Caki2 (cell line): ENCODE measurements at places on chromosomes 13 and 19. TPM values are rescaled to one million over a fixed set of nuclear protein-coding genes. Genes with fewer than 3 reads are reported as not detected.

ADGRL1 gene
- 2.4 and 4.1 TPM in 2 replicates for total RNA-seq

NLRP12 gene
- total RNA-seq, result not detected in 2 replicates

GRCh38 chr19:50928831-50929230 lies 17.6 kb upstream of the KLK4 start:
- DNase-seq, result no peak

- no peak for DNase-seq
Observed at GRCh38 chr19:23509686-23510450, 114.6 kb upstream of the ZNF91 start.

ZNF723 gene
- total RNA-seq, result not detected in 2 replicates

DNA sequence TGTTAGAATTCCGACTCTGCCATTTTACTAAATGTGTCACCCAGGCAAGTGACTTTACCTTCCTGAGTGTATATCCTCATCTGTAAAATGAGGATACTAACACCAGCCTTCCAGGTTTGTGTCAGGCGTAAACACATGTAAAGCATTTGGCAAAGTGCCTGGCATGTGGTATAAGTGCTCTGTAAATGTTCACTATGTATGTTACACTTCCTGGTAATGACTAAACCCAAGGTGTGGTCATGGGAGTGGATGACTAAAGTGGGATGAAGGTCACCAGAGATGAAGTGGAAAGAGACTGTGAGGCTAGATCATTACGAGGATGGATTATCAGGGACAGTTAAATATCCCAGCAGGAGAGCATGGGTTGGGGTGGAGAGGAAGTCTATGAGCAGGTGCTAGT lies 25.6 kb downstream of the DEDD2 start:
- DNase-seq, result peak; percentile 91

DNA sequence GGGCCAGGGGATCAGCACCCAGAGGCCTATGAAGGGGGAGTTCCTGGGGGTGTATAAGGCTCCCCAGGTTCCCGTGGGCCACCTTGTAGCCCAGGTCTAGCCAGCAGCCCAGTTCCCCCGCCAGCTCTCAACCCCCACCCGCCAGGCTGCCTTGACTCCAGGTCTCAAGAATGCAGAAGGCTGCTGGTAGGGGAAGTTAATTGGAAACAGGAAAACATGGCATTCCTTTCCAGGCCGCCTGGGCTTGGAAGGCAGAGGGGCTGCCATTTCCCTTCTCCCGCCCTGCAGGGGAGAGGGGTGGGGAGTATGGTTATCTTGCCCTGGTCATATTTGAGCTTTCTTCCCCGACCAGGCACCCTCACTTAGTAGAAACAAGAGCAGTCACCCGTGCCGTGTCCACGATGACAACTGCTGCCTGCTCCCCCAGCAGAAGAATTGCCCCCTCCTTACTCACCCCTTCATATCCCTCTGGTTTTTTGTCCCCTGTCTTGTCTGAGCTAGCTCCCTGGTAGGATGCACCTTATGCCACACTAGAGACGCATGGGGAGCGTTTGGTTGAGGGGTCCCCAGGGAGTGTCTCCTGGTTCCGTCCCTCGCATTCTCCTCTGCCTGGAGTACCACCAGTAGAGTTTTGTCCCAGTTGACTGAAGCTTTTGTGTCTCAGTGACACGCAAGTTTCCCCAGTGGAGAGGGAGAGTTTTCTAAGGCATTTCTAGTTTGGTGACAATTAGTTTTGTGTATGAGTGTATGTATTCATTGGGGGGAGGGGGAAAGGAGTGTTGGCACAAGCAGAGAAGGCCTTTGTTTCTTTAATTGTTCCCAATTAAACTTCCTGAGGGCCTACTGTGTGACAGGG lies 4.5 kb downstream of the BICRA start:
- peak; percentile 27 for DNase-seq

DNA sequence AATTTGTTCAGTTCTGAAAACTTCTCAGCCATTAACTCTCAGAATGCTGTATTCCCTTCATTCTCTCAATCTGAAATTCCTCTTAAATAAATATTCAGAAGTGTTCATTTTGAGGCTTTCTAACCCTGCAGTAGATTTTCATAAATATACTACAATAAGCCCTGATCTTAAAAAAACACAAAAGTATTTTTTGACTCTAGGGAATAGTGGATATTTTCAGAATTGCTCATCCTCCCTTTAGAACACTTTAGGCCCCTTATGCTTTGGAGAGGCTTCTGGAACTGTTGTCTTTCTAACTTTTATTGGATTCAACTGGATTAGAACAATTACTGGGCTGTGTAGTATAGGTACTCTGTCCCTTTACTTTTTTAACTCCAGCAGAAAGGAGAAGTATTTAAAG lies 1662.6 kb upstream of the MIR17HG start:
- no peak for DNase-seq

ZFP82 gene
- 1.2 and 4.3 TPM in 2 replicates for total RNA-seq

DNA sequence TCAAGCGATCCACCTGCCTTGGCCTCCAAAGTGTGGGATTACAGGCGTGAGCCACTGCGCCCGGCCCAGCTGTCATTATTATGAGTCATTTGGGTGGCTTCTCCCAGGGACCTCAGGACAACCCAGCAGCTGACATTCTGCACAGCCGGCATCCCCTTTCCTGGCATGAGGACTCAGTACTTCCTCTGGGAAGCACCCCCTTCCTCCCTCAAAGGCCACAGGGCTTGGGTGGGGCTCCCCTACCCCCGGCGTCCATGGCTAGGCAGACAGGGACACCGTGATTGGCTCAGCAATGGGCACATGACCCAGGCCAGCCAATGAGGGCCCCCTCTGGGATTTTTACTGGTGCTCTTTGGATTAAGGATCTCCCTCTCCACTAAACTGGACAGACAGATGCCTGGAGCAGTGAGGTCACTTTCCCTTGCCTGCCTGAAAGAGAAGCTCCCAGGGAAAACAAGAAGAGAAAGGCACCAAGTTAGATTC lies 6.0 kb downstream of the KANK2 start:
- DNase-seq, result peak; percentile 80

GRCh38 chr19:7681340-7682174 lies 924 bp downstream of the TRAPPC5 start:
- DNase-seq, result peak; percentile 31

TRIM13 gene
- 5.2 and 11.4 TPM in 2 replicates for total RNA-seq

PEG3 gene
- not detected in 2 replicates for total RNA-seq

CAPN12 gene
- 0.46 and 2.3 TPM in 2 replicates for total RNA-seq

DNA sequence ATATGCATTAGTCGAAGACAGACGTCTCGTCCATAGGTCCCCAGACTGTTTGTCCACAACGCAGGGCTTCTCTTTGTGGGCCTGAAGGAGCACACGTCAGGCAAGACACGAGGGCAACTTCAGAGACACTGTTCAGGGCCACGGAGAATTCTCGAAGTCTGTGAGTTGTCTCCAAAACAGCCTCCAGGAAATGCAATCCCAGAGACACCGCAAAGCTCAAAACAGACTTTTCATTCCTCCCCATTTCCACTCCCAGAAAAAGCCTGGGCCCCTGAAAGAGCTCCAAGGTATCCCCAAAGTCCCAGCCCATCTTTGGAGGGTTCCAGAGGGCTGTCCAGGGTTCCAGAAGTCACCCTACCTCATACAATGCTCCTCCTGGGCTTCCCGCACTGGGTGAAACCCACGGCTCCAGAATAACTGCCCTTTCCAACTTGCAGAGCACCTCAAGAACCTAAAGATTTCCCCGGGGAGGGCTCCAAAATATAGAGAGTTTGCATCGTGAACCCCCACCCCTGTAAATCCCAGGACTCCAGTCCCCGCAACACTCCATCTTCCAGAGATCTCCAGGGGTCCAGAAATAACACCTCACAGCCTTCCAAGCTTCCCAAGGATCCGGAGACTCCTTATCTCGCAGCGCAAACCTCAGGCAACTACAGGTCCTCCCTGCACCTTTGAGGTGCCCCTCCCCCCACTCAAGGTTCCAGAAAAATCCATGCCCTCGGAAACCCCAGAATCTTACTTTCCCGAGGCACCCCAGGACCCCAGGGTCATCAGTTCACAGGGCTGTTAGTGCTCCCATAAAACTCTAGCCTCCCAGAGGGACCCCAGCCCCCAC lies 687 bp upstream of the FTL start:
- peak; percentile 65 for DNase-seq

DNA sequence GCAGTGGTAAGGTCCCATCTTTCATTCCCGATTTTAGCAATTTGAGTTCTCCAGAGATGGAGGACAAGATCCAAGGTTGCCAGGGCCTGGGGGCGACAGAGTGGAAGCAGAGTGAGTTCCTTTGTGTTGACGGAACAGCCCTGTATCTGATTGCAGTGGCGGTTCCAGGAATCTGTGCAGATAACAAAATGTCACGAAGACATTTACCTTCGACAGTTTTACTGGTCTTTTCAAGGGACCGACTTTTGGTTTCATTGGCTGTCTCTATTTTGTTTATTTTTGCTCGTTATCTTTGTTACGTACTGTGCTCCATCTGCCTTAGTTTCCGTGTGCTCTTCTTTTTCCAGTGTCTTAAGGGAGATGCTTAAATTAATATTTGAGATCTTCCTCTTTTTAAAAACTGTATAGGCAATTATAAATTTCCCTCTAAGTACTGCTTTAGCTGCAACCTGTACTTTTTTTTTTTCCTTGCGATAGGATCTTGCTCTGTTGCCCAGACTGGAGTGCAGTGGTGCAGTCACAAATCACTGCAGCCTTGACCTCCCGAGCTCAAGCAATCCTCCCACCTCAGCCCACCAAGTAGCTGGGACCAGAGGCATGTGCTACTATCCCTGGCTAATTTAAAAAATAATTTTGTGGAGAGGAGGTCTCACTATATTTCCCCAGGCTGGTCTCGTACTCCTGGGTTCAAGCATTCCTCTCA lies 23.2 kb downstream of the KDM4B start:
- DNase-seq, result no peak

PSG11 gene
- not detected in 2 replicates for total RNA-seq

- peak; percentile 12 for DNase-seq
Observed at GRCh38 chr19:10998045-10998533, 37.3 kb downstream of the SMARCA4 start.

ENOX1 gene
- not detected in 2 replicates for total RNA-seq

DNA sequence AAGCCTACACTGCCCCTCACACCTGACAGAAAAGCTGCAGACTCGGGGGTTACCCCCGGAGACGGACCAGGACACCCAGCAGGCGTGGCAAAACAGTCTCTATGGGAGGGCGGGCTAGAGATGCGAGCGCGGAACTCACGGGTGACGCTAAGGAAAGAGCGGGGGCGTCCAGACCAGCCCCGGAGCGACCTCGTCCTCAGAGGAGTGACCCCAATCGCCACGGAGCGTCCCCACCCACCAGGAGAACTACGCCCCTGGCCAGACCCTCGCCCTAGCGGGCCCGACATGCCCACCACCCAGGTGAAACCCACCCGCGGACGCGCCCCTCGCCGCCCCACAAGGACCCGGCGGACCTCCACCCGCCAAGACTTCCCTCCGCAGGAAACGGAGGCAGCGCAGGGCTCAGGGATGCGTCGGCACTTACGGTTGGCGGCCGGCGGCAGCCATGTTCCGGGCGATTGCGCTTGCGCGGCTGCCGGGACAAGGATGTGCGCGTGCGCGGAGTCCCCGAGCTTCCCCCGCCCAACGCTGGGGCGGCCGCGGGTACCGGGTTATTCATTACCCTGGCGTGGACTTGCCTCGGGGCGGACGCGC lies at the start of gene ZNF329:
TSS of gene ZNF329 (minus strand) at position 462 of the 594 bp plus-strand sequence. CDS start 21,286 bp downstream, outside the sequence.
- peak; percentile 83 for DNase-seq

SULT2A1 gene
- not detected in 2 replicates for total RNA-seq

DNA sequence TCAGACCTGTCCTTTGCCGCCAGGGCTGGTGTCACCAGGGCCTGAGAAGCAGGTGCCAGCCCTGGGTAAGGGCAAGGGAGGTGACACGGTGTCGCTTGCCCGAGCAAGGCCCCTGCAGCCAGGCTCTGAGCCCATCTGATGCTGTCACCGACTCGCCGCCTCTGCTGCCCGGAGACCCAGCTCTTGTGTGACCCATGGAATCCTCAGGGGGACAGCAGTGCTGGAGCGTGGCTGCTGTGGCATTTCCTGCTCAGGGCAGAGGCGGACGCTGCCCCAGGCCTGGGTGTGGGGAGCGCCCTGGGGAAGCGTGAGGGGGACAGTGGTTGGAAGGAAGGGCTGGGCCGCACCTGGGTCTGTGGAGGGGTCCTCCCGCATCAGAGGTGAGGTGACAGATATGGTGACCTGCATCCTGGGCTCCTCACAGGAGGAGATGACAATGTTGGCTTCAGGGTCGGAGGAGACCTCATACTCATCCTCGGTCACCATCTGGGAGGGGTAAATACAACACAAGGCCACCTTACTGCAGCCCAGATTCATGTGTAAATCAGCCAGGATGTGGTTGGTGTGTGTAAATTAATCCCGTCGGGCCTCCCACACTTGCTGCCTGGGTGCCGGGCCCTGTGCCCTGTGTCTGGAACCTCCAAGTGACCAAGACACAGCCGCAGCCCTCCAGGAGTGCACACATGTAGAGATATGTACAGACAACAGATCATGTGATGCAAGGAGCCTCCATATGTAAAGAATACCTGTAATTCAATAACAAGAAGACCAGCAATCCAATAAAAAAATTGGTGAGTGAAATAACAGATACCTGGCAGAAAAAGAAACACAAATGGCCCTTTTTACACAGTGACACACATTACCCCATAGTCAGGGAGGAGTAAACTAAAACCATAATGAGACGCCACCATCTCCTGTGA lies 27.6 kb upstream of the MATK start:
- no peak for DNase-seq

- DNase-seq, result no peak
Observed at GRCh38 chr13:92143766-92144165, 745.3 kb downstream of the GPC5 start.

HCN2 gene
- total RNA-seq, result 2.1 and 3.2 TPM in 2 replicates

DNA sequence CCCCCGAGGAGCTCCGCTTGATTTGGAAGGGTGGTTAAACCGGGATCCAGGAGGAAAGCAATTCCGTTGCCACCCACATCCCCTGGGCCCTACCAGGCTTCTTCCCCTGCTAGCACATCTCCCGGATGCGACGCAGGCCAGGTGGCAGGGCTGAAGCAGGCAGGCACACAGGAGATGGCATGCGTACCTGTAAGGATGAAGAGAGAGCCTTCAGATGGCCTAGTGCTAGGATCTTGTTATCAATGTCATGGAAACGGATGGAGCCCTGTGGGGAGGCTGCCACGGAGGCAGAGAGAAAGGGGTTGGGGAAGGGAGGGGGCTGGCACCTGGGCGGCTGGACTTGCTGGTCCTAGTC lies 8.5 kb upstream of the SOX1 start:
- DNase-seq, result no peak

- DNase-seq, result no peak
Observed at GRCh38 chr13:113051641-113052040, 54.0 kb upstream of the F7 start.

SIGLEC5 gene
- not detected in 2 replicates for total RNA-seq

- DNase-seq, result no peak
Observed at GRCh38 chr13:101949681-101950080, 452.2 kb downstream of the FGF14 start.

DNA sequence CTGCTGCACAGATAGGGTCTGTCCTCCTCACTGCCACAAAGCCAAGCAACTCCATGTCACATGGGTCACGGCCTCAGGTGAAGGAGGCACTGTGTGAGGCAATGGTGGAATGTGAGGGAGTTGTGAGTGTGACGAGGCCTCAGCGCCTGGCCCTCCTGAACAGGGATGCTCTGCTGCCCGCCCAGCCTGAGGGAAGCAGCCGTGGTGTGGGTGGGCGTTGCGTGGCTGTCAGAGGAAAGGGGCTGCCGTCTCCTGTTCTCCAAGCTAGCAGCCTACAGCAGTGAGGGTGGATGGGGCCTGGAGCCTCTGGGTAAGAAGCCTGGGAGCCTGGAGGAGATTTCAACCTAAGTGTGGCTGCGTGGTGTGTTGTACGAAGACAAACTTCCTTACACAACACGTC lies 125.0 kb downstream of the COL4A1 start:
- DNase-seq, result no peak
